Prostate gland (tissue), 2 donors: ENCODE measurements at places on chromosomes 3 and 15. TPM values are rescaled to one million over a fixed set of nuclear protein-coding genes. Genes with fewer than 3 reads are reported as not detected.

PROS1 gene
- 17.7 TPM for total RNA-seq

DNA sequence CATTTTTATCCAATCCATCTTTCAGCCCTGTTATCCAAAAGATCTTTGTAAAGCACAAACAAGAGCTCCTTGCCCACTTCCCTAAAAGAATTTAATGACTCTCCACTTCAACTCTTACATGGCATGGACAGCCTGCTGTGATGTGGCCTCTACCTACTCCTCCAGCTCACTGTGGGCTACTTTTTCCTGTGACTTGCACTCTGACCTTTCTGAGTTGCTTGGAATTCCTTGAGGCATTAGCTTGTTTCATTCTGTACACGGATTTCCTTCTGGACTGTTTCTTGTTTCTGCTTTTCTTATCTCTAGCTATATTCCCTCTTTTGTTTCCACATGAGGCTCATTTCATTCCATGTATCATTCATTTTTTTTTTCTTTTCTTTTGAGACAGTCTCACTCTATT, 15.2 kb downstream of the QTRT2 start:
- H3K4me3 ChIP-seq, result no peak overlapping the region
- DNase-seq, result no peak
- H3K27ac ChIP-seq, result no peak overlapping the region
- no peaks in the 10 kb centered on the region for H3K4me1 ChIP-seq
- no peaks in the 10 kb centered on the region for H3K36me3 ChIP-seq
- H3K27me3 ChIP-seq, result no peaks in the 10 kb centered on the region

DNA sequence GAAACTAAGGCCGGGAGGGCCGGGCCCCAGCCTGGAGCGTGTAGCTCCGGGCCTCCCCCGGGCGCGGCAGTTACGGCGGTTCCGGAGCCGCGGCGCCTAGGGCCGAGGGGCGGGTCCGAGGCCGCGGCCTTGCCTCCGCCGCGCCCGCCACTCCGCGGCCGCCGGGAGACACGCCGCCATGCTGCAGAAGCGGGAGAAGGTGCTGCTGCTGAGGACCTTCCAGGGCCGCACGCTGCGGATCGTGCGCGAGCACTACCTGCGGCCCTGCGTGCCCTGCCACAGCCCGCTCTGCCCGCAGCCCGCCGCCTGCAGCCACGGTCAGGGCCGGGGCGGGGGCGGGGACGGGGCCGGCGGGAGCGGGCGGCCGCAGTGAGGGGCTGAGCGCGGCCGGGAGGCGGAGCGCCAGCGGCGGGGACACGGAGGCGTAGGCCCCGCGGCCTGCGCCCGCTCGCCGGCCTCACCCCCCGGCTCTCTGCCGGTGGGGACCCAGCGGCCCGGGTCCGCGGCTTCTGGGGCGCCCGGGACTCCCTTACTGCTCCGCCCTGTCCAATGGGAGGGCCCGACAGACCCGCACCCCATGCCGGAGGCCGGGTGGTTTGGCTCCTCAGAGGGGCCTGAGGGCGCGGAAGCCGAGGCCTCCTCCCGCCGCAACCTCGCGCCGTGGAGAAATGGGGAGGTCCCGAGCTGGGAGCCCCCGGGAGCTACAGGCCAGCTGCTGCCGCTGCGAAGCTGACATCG, at the start of gene DIS3L:
Gene DIS3L (plus strand): TSS at position 150 of the 738 bp plus-strand sequence. CDS start 29 bp downstream, at position 179.
- peak within 1 kb of the TSS; percentile 54 for H3K4me3 ChIP-seq
- no peaks in the 10 kb centered on the region for H3K4me1 ChIP-seq
- H3K27ac ChIP-seq, result peak within 1 kb of the TSS; percentile 87
- H3K36me3 ChIP-seq, result no peaks in the 10 kb centered on the region

DNA sequence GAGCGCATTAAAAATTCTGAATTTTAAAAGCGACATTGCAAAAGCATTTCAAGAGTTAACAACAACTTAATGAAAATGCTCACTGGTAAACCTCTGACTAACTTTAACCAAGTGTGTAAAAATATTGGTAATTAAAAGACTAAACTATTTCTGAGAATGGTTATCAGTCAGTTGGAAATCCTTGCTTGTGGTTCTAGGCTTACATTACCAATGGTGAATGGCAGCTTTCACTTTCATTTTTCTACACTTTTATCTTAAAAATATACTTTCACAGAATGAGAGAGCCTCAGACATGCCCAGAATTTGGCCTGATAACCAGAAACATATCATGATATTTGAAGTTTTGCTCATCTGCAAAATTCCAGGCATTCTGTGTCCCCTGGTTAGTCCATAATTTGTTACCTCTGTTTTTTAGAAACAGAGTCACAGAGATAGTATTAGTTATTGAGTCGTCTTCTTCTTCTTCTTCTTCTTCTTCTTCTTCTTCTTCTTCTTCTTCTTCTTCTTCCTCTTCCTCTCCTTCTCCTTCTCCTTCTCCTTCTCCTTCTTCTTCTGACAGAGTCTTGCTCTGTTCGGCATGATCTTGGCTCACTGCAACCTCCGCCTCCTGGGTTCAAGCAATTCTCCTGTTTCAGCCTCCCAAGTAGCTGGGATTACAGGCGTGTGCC, 5.5 kb upstream of the RNF111 start:
- H3K36me3 ChIP-seq, result no peaks in the 10 kb centered on the region
- no peak overlapping the region for H3K4me3 ChIP-seq
- no peaks in the 10 kb centered on the region for H3K27me3 ChIP-seq

- DNase-seq, result no peak
- H3K4me1 ChIP-seq, result no peaks in the 10 kb centered on the region
- no peak overlapping the region for H3K27ac ChIP-seq
- H3K27me3 ChIP-seq, result no peaks in the 10 kb centered on the region
- no peak overlapping the region for H3K4me3 ChIP-seq
- H3K36me3 ChIP-seq, result no peaks in the 10 kb centered on the region
Measured at GRCh38 chr3:40679290-40679689, 154.5 kb downstream of the ZNF621 start.

CD86 gene
- 1.2 TPM for total RNA-seq

DNA sequence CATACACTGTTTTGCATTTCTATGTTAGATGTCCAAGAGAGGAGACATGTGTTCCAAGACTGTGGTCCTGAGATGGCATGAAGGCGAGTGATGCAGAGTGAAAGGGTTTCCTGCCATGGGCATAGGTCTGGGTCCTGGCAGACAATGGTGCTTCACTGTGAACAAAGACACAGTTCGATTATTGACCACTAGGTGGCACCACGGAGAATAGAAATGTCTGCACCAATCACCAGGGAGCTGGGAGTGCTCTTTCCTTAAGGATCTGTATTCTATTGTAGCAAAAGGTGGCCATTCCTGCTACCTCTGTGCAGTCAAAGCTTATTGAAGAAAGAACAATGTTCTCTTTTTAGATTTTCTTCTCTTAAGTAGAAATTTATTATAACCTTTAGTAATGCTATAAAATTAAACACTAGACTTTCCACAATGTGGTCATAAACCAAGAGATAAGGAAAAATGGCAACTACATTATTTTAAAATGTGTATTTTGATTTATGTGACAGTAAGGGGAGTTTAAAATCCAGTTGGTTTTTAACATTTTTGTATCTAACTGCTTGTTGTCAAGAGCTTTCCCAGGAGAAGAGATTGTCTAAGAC, 88.7 kb downstream of the GABRG3 start:
- peak; percentile 24 for DNase-seq
- H3K4me1 ChIP-seq, result no peaks in the 10 kb centered on the region
- no peaks in the 10 kb centered on the region for H3K27me3 ChIP-seq
- no peaks in the 10 kb centered on the region for H3K36me3 ChIP-seq

GRCh38 chr3:78823859-78824258, 943.9 kb downstream of the ROBO1 start:
- H3K27me3 ChIP-seq, result no peaks in the 10 kb centered on the region
- H3K4me3 ChIP-seq, result no peak overlapping the region
- H3K36me3 ChIP-seq, result no peaks in the 10 kb centered on the region
- peak; percentile 8 for DNase-seq
- H3K4me1 ChIP-seq, result no peaks in the 10 kb centered on the region

CTXN2 gene
- total RNA-seq, result not detected

- no peak overlapping the region for H3K4me3 ChIP-seq
- no peaks in the 10 kb centered on the region for H3K27me3 ChIP-seq
- no peak for DNase-seq
- peak overlapping the region; percentile 21 for H3K27ac ChIP-seq
Measured at GRCh38 chr3:73552700-73553099, 72.0 kb downstream of the PDZRN3 start.

CACNA2D3 gene
- 5.9 TPM for total RNA-seq

- no peaks in the 10 kb centered on the region for H3K4me1 ChIP-seq
- H3K4me3 ChIP-seq, result no peak overlapping the region
- DNase-seq, result no peak
- no peaks in the 10 kb centered on the region for H3K27me3 ChIP-seq
- H3K27ac ChIP-seq, result no peak overlapping the region
Measured at GRCh38 chr15:101669744-101670143, 17.6 kb upstream of the TM2D3 start.

DNA sequence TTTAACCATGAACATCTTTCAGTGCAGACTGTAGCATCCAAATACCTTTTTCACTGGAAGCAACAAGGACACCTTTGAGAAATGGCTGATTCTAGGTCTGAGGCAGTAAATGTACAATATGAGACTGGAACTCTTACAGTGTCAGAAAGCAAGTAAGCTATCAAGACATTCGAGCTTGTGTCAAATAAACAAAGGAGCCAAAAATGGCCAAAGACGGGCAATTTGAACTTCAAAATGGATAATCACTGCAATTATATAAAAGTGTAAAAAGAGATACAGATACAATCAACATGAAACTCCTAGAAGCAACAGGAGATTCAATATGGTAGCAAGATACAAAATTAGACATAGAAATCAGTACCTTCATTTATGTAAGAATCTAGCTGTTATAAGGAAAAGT, 138.5 kb upstream of the CCDC54 start:
- H3K27ac ChIP-seq, result no peak overlapping the region
- no peak for DNase-seq
- no peaks in the 10 kb centered on the region for H3K4me1 ChIP-seq

ZKSCAN7 gene
- 15.2 TPM for total RNA-seq

GRCh38 chr3:10495003-10495402, 10.4 kb downstream of the ATP2B2 start:
- H3K4me1 ChIP-seq, result no peaks in the 10 kb centered on the region
- H3K4me3 ChIP-seq, result no peak overlapping the region
- DNase-seq, result no peak
- no peaks in the 10 kb centered on the region for H3K36me3 ChIP-seq
- H3K27me3 ChIP-seq, result peaks cover 13% of the 10 kb centered on the region
- no peak overlapping the region for H3K27ac ChIP-seq

CSNK1G1 gene
- total RNA-seq, result 9.2 TPM

DNA sequence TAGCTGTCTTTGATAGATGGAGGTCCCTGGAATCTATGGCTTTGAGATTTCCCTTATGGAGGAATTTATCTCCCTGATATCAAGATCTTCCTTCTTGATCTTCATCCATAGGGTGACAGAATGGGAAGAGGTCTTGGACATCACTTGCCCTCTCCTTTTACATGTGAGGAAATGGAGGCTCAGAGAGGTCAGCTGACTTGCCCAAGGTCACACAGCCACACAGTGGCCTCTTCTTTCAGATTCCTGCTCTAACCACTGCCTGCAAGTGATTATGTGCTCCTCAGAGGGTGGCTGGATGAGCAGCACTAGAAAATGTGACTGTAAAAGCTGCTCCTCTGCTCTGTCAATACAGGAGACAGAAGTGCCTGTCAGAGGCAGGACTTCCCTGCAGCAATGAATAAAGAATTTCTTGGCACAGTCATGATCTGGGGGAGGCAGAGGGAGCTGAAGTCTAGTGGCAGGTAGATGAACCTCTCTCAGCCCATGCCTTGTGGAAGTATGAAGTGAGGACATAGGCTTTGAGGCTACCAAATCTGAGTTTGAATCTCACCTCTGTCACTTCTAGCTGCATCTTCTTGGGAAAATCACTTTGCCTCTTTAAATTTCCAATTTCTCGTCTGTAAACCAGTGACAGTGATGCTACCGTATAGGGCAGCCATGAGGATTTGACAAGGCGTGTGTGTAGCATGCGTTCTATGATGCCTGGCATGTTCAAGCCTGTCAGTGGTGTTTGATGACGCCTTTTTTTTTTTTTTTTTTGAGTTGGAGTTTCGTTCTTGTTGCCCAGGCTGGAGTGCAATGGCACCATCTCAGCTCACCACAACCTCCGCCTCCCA, 12.0 kb downstream of the SSUH2 start:
- no peaks in the 10 kb centered on the region for H3K4me1 ChIP-seq
- no peak for DNase-seq
- no peak overlapping the region for H3K27ac ChIP-seq
- no peaks in the 10 kb centered on the region for H3K36me3 ChIP-seq
- no peaks in the 10 kb centered on the region for H3K27me3 ChIP-seq
- H3K4me3 ChIP-seq, result no peak overlapping the region
